ENCODE measurements at places on chromosomes 5 and 9.

DNA sequence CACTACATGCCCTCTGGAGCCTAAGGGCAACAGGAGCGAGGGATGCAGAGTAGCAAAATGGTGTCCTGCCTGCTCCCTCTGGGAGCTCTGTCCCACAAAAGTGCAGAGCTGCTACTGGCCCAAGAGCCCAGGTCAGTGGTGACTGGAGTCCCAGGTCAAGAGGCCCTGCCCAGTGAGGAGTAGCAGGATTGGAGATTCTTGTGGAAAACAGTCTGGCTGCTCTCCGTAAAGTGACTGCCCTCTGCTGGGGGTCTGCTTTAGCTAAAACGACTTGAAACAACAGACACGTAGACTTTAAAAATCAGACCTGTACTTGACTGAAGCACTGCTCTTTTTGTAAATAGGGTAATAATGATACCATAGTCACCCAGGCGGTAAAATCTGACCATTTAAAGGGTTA, 917.0 kb downstream of the MAT2B start:
- DNase-seq = no peak

DNA sequence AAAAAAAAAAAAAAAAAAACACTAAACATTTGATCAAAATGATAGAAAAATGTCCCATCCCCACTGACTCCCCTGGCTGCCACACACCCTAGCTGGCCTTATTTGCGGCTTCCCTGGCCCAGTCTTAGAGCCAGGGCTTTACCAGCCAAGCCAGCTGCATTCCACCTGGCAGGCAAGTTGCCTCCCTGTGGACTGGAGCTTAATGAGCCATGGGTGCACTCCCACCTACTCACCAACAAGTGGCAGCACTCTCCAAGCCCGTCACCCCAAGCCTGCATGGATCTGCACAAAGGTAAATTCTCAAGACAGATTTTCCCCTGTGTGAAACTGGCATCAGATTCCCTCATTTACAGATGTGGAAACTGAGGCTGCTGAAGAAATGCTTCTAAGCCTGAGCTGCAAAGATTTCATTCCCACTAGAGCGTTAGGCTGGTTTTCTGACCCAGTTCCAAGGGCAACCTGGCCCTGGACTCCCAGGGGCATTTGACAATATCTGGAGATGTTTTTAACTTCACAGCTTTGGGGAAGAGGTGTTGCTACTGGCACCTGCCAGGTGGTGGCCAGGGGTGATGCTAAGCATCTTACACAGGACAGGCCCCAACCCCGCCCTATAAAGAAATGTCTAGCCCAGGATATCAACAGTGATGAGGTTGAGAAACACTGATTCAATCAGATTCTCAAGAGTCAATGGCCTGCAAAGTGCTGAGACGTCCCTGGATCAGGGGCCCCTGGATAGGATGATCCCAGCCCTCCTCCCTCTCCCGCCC, 21.9 kb upstream of the VDAC1 start:
- no peak for DNase-seq

DNA sequence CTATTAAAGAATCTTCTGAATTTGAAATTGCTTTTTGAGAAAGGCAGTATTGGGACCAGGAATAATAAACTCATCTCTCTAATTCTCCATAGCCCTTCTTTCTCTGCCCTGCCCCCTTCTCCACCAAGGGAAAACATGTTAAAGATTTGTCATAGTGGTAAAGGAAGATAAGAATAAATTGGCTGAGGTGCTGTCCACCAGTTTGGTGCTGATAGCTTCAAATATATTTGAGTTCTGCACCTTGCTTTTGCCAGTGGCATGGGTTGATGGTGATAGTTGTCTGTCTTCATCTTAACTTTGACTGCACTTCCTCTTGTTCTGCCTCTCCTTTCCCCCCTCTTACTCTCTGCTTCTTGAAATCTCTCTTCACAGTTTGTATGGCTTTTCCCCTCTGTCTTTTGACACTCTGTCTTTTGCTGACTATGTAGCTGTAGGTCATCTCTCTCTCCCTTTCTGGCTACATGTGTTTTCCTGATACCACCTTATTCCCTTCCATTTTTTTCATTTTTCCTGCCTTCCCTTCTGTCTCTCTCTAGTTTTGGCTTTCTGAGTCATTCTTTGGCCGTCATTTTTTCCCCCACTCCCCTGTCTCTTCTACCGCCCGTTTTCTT, 56.6 kb downstream of the NDUFS4 start:
- DNase-seq = no peak

- DNase-seq = no peak
These were observed 28.1 kb downstream of the PTGES2 start for GRCh38 chr9:128099231-128099931.

- no peak for DNase-seq
These were observed 1192.0 kb downstream of the CDH12 start for GRCh38 chr5:21661184-21661583.

GRCh38 chr5:134099288-134099872, 15.1 kb upstream of the TCF7 start:
- no peak for DNase-seq

- DNase-seq = no peak
These were observed 66.3 kb upstream of the IL7R start for GRCh38 chr5:35790457-35790822.

GRCh38 chr5:72305194-72306142, 14.6 kb downstream of the MRPS27 start:
- no peak for DNase-seq

DNA sequence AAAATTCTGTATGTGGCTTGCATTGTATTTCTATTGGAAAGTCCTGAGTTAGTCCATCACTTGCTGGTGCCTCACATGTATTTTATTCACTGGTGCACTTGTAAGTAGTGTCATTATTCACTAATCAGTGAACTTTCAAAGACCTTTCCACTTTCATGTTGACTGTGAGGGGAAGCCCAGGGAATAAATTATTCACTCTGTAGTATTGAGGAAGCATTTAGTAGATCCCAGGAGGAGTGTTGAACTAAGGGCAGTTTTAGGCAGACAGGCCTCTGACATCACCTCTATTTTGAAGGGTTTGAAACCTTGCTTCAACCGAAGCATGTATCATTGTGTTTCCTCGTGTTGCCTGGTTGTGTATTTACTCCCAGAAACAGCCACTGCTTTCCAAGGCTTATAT, 705.4 kb upstream of the RIOK2 start:
- no peak for DNase-seq

- no peak for DNase-seq
These were observed 4.6 kb upstream of the SLC6A7 start for GRCh38 chr5:150184990-150185912.

GRCh38 chr9:109817846-109818472, 38.0 kb downstream of the PALM2AKAP2 start:
- DNase-seq = no peak

- no peak for DNase-seq
These were observed 119.1 kb downstream of the DOCK2 start for GRCh38 chr5:169756071-169756765.

- no peak for DNase-seq
These were observed 10.7 kb downstream of the CAMK2A start for GRCh38 chr5:150278916-150279315.

DNA sequence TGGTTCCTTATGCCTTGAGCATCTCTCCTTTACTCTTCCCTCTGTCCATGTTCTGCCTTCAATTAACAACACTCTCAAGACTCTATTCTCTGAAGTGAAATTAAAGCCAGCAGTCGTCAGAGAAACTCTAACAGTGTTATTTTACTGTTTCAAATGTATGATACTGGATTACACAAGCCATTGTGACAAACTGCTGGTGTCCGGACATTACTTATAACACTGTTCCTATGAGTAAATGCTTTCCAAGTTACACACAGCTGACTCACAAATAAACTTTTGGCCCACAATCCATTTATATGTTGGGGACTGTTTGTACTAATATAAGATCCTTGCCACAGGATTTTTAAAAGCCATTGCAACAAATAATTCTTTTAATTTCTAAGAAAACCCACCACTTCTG, 63.2 kb upstream of the GHR start:
- no peak for DNase-seq
